GM23338 (cell line): ENCODE measurements at places on chromosomes 3 and 15.
A peak's percentile ranks its signal among the peaks of the same experiment; 100 is the strongest.

DNA sequence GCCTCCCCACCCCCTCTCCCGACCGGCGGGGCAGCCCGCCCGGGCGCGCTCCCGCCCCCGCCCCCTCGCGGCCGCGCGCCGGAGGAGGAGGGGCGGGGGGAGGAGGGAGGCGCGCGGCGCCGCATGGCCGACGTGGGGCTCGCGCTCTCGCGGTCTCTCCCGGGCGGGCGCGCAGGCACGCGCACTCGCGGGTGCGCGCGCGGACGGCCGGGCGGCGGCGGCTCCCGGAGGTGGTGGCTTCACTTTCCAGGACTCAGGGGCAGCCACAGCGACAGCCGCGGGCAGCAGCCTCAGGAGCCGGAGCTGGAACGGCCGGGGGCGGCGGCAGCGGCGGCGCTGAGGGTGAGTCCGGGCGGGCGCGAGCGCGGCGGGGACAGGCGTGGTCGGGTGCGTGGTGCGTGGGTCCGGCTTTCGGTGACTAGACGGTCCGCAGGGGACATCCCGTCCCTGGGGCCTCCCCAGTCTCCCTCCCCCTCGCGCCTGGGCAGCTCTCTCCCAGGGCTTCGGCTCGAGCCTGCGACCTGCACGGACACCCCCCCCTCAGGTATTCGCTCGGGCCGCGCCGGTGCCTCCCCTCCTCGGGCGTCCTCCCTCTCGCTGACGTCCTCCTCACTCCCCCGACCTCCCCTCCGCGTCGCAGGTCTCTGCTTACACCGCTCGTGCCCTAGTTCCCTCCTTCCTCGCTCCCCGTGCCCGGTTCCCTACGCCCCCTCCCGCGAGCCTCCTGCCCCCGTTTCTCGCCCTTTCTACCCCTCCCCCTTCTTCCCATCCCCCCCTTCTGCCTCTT is at the start of gene UBE2E2:
UBE2E2 (plus strand) TSS at position 407 of the 787 bp plus-strand sequence.
- DNase-seq, result peak; percentile 82

- DNase-seq, result no peak
Measured at GRCh38 chr3:64653101-64653500, 34.7 kb downstream of the ADAMTS9 start.

- no peak for DNase-seq
Measured at GRCh38 chr3:54819946-54820345, 107.9 kb downstream of the LRTM1 start.

DNA sequence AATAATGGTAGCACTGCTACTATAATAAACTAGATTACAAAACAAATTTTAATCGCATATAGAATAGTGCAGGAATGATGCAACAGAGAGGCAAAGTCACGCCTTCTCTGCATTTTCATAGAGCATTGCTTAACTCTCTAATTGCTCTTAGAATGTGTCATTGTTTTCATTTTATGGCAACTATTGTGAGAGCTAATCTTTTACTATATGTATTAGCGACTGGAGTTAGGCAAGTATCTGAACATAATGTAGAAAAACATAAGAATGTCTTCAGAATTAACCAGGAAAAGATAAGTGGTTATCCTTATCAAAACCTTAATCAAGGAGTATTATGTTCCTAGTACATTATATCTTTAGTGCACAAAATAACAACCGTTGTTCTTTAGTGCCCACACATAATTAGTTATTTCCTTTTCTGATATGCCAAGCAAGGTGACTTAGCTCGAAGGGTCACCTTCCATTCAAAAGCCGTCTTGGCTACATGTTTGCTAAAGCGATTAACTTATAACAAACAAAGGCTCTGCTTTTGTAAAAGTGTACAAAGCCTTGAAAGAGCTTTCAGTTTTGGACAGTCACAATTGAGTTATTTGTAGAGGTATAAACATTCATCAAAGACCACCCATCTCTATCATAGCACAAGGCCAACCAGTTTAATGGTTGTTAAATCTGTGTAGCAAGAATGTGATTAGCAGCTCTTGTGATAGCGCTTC is 1328.9 kb downstream of the ROBO2 start:
- DNase-seq, result no peak

DNA sequence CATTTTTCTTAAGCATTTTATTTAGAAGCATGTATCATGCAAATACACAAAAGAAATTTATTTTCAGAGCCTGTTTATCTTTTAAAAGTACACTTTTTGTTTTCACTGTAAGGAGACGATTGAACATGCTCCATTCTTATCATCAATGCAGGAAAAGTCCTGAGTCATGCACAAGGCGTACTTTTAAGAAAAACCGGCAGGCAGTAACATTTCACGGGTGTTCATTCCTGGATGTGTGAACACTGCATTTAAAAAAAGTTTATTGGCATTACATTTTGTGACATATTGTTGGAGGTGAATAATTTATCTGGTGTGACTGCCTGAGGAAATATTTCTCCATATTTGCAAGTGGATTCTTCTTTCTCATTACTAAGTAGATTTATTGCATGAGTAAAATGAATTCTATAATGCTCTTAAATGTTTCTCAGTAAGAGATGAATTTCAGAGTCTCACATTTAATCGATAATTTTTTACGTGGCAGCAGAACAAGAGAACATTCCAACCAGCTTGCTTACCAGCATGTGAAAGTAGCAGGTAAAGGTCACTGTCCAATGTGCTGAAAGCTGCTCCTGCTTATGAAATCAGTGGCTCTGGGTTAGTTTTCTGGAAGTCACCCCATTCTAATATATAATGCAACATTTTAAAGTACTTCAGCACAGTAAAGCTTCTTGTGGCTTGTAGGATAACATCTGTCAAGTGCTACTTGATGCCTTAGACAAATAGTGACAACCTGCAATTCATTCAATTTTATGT is 87.0 kb downstream of the SV2B start:
- DNase-seq, result peak; percentile 67

- no peak for DNase-seq
Measured at GRCh38 chr3:58528629-58529028, 8.4 kb downstream of the ACOX2 start.

- no peak for DNase-seq
Measured at GRCh38 chr3:110577854-110578253, 493.8 kb upstream of the NECTIN3 start.

- no peak for DNase-seq
Measured at GRCh38 chr3:55631766-55632331, 144.7 kb upstream of the WNT5A start.

- no peak for DNase-seq
Measured at GRCh38 chr3:71415681-71416122, 167.8 kb downstream of the FOXP1 start.

GRCh38 chr3:112634786-112635541 is 6.0 kb downstream of the CCDC80 start:
- no peak for DNase-seq

GRCh38 chr3:141368062-141368924 is at the start of gene ZBTB38:
Gene ZBTB38 (plus strand): TSS chr3:141368504. CDS start chr3:141442389, 73,885 bp downstream.
- DNase-seq, result peak; percentile 87

- DNase-seq, result no peak
Measured at GRCh38 chr3:112564940-112565305, 3.1 kb downstream of the SLC35A5 start.

DNA sequence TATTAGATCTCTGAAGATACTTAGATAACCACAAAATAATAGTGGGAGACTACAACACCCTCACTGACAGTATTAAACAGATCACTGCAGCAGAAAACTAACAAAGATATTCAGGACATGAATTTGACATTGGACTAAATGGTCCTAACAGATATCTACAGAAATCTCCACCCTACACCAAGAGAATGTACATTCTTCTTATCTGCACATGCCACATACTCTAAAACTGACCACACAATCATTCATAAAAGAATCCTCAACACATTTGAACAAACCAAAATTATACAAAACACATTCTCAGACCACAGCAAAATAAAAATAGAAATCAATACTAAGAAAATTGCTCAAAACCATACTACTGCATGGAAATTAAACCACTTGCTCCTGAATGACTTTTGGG is 116.3 kb downstream of the DTWD1 start:
- DNase-seq, result no peak

- DNase-seq, result no peak
Measured at GRCh38 chr3:186339180-186339918, 22.7 kb downstream of the DGKG start.

- DNase-seq, result no peak
Measured at GRCh38 chr15:67510597-67511190, 10.2 kb upstream of the C15orf61 start.

GRCh38 chr3:11290743-11291680 is 18.8 kb downstream of the ATG7 start:
- no peak for DNase-seq

DNA sequence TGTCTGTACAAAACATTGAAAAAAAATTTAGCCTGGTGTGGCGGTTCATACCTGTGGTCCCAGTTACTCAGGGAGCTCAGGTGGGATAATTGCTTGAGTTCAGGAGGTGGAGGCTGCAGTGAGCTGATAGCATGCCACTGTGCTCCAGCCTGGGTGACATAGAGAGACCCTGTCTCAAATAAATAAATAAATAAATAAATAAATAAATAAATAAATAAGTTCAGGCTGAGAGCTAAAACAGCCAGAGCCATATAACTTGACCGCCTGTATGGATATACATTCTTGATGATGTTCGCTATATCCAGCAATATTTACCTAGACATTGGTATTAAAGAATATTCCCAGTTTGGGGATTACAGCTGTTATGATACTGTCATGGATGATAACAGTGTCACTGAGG is 146.9 kb downstream of the KCNH8 start:
- DNase-seq, result no peak

- no peak for DNase-seq
Measured at GRCh38 chr15:70741107-70741531, 22.2 kb downstream of the UACA start.

DNA sequence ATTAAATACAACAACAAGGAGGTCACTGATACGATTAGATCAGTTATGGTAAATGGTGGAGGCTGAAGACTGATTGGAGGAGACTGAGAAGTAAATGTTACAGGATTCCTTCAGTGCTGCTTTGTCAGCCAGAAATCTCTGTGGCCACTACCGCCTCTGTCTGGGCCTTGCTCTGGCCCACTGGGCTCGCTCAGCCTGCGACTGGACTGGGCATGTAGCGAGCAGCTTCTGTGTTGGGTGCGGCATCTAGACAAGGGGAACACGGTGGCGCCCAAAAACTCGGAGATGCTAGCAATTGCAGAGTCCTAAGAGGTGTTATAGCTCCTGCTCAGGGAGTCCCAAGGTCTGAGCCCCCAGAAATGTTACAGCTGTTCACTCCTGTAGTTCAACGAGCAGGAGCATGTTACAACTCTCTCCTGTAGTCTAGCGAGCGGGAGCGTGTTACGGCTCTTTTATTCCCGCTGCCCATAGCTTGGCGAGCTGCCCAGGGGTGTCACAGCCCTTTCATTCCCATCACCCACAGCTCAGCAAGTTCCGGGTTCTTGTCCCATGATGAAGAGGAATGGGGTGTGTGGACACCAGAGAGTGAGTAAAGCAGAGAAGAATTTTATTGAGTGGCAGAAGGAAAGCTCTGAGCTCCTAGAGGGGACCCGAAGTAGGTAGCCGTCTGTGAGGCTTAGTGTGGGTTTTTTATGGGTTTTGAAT is 24.7 kb downstream of the SLC15A2 start:
- no peak for DNase-seq

DNA sequence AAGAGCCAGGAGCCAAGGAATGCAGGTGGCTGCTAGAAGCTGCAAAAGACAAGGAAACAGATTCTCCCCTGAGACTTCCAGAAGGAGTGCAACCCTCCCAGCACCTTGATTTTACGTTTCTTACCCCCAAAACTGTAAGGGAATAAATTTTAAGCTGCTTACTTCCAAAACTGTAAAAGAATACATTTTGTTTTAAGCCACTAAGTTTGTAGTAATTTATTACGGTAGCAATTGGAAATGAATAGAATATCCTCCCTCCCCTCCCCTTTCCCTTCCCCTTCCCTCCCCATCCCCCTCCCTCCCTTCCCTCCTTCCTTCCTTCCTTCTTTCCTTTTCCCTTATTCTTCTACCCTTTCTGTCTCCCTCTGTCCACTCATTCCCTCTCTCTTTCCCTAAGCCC is 203.7 kb upstream of the CFAP20DC start:
- no peak for DNase-seq

DNA sequence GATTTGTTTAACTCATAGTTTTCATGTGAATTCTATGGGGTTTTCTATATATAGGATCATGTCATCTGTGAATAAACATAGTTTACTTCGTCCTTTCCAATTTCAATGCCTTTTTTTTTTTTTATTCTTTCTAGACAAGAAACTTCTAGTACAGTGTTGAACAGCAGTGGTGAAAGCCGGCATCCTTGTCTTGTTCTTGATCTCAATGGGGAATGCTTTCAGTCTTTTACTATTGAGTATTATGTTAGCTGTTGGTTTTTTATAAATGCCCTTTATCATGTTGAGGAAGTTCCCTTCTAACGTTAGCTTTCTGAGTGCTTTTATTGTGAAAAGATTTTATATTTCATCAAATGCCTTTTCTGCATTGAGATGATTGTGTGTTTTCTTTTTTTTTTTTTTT is 69.0 kb downstream of the SLMAP start:
- no peak for DNase-seq

DNA sequence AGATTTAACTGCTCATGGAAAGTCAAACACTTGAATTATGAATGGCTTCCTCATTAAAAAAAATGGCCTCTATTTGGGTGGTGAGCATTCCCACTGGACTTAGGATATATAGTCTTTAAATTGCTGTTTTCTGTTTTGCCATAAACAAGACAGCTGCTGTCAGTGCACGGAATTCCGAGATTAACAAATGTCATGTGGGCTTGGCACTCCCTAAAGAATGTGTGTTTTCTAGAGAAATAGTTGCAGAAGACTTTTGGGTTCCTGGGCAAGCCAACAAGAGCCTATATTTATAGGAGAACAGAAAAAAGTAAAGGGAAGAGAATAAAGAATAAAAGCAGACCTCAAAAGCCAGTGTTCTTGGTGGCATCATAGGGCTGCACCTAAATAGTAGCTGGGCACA is 13.6 kb upstream of the TFG start:
- no peak for DNase-seq

DNA sequence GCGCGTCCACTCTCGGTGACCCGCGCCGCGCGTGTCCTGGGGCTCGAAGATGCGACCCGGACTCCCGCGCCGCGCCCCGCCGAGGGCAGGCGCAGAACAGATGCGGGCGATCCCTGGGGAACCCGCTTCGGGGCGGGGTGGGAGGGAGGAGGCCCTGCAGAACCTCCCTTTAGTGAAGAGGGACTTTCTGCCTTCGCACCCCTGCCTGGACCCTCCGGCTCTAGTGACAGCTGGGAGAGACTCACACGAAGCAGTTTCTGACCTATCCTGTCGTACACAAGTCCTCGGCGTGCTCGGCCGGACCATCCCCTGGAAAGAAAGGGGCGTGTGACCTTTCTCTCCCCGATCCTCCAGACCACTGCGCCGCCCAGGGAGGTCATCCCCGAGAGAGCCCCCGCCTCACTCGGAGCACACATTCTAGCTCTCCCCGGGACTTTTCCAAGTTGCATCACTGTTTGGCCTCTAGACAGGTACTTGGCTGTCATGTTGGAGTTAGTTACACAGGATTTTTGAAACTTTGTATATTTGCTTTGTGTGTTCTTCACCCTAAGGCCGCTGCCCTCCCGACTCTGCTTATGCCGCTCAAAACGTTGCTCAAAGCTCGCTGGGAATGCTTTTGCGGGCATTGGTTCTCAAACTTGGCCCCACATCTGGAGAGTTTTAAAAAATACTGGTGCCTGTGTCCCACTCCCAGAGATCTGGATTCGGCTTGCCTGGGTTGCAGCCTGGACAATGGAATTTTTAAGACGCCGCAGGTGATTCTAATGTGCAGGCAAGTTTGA is 582 bp downstream of the CGNL1 start:
- peak; percentile 75 for DNase-seq
